ENCODE measurements at places on chromosomes 16 and 17.

- DNase-seq, result no peak
Observed at GRCh38 chr16:19979638-19980037, 94.1 kb downstream of the GPR139 start.

DNA sequence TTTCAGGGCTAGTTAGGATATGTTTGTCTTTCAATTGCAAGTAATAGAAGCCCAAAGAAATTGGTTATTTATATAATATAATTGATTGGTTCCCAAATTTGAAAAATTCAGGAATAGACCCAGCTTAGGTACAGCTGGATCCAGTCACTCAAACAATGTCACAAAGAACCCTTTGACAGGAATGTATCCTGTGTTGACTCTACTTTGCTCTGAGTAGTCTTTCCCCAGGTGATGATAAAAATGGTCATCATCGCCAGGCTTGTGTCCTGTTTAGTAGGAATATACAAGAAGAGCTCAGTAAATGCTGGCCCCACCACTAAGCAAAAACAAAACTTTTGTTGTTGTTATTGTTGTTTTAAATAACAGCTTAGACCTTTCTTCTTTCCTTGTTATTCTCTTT, 35.0 kb downstream of the MAPT start:
- DNase-seq, result no peak

DNA sequence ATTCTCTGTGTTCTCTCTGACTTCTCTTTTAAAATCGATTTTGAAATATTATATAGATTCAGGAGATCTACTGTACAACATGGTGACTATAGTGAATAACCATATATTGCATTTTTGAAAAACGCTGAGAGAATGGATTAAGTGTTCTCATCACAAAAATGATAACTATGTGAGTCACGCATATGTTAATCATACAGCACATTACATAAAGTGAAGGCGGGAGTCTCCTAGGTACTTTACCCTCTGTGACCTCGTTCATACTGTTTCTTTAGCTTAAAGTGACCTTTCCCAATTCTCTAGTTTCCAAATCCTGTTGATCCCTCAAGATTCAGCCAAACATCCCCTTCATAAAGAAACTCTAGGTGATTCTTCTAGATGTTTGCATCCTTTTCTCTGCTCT, 3.1 kb upstream of the KRTAP3-2 start:
- DNase-seq, result no peak

GRCh38 chr16:86575754-86576557, 2.4 kb upstream of the FOXL1 start:
- DNase-seq, result no peak

- DNase-seq, result no peak
Observed at GRCh38 chr16:15778999-15779614, 77.7 kb downstream of the MYH11 start.

- DNase-seq, result no peak
Observed at GRCh38 chr17:51434434-51435170, 174.3 kb downstream of the UTP18 start.

- no peak for DNase-seq
Observed at GRCh38 chr17:20189979-20190378, 180.8 kb downstream of the SPECC1 start.

DNA sequence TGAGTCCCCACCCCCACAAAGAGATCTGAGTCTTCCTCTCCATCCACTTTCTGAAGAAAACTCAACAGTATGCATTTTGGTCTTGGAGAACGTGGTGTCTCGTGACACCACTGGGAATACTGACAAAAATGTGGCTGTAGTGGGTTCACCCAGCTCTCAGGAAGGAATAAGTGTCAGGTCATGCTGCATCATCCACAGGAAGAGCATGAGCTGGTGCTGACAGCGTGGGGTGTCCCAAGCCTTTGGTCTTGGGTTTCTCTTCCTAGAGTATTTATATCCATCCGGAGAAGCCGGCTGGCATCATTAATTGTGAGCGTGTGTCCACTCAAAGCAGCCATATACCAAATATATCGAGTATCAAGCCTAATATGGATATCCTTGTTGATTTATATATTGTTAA, 55.9 kb downstream of the C17orf67 start:
- DNase-seq, result no peak

DNA sequence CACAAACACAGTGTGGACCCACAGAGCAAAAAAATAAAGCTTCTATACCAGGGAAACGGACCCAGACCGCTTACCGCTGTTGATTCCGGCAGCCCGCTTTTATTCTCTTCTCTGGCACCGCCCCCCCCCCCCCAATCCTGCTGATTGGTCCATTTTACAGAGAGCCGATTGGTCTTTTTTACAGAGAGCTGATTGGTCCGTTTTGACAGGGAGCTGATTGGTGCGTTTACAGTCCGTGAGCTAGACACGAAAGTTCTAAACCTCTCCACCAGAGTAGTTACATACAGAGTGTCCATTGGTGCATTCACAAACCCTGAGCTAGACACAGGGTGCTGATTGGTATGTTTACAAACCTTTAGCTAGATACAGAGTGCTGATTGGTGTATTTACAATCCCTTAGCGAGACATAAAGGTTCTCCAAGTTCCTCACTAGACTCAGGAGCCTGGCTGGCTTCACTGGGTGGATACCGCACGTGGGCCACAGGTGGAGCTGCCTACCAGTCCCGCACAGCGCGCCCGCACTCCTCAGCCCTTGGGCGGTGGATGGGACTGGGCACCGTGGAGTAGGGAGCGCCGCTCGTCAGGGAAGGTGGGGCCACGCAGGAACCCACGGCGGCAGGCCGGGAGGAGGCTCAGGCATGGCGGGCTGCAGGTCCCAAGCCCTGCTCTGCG, 92.4 kb downstream of the HAPSTR1 start:
- DNase-seq, result no peak

GRCh38 chr17:57213180-57213825, 43.0 kb upstream of the MSI2 start:
- no peak for DNase-seq

GRCh38 chr16:48448841-48449481, 63.7 kb upstream of the SIAH1 start:
- DNase-seq, result no peak

DNA sequence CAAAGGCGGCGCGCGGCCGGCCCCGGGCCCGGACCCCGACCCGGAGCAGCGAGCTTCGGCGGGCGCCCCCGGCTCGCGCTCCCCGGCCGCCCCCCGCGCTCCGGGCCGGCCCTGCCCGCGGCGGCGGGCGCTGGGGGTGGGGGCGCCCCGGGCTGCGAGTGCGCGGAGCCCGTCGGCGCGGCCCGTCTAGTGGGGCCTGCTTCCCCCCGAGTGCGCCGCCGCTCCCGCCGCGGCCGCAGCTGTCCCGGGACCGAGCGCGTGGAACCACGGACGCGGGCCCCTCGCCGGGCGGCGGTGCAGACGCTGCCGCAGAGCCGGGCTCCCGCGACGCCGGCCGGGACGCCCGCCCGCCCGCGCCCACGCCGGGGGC, 308 bp downstream of the ADCY9 start:
- DNase-seq, result no peak

DNA sequence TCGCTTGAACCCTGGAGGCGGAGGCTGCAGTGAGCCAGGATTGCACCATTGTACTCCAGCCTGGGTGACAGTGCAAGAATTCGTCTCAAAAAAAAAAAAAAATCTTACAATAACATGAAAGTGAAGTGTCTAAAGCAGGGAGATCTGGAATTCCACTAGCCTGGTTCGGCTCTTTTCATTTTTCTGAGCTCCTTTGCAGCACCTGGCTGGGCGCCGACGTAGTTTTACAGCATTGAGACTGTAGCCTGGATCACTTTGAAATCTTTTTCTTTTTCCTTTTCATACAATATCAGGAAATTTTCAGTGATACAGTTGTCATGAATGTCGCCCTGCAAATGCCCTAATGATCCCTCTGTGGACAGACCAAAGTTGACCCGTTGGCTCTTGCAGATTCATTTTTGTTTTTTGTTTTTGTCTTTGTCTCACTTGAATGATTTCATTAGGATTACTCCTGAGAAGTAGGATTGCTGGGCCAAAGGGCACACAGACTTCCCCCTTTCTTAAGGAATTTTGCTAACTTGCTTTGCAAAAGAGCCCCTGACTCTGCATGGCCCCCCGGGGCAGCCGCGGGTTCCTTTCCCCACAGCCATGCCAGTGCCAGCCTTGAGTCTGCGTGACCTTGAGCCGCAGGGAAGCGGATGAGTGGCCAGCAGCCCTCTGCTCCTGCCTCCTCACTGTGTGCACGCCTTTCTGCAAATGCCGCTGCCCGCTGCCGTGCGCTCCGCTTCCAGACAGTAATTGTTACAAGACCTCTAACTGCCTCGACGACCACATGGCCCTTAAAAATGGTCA, 28.0 kb downstream of the CRISPLD2 start:
- no peak for DNase-seq

DNA sequence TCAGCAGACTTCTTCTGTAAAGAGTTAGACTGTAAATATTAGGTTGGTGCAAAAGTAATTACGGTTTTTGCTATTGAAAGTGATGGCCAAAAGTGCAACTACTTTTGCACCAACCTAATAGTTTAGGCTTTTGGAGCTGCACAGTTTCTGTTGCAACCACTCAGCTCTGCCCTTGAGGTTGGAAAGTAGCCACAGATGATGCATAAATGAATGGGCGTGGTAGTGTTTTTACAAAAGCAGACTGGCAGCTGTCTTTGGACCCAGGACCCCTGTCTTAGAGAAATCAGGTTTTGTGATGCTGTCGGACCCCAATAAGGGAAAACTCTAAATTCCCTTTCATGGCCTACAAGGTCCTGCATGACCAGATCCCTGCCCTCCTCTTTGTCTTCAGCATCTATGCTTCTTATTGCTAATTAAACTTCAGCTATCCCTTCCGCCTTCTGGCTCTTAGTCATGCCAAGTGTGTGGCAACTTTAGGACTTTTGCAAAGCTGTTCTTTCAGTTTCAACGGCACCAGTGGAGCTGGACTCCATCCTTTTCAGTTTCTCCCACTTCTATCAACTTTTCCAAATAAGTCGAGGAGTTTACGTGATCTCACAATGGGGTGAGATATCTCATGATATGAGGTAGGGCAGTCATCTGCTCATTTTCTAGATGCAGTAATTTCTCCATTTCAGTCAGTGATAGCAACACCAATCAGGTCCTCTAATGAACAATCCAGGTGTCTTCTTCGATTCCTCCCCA, 232.3 kb downstream of the XYLT1 start:
- no peak for DNase-seq

DNA sequence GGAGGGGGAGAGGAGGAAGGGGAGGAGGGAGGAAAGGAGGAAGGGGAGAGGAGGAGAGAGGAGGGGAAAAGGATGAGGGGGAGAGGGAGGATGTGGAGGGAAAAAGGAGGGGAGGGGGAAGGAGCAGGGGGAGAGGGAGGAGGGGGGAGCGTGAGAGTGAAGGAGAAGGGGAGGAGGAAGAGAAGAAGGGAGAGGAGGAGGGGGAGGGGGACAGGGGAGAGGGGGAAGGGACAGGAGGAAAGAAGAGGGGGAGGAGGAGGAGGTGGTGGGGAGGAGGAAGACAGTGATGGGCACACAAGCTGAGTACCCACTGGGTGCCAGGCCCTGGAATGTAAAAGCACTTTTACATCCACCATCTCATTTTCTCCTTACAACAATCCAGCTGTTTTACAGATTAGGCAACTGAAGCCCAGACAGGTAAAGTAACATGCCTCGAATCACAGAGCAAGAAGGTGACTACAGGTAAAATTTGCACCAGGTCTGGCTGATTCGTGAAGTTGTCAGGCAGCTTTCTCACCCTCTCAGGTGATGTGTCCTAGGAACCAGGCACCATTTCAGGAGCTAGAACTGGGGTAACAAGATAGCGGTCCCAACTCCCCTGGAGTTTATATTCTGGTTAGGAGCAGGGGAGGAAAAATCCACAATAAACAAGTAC, 10.0 kb upstream of the LITAF start:
- DNase-seq, result no peak

Data from cerebellar nuclear complex (tissue), 1 donor.